ENCODE measurements at places on chromosomes 6 and 20.

GRCh38 chr6:97422171-97422570 is 139.2 kb upstream of the MMS22L start:
- H3K36me3 ChIP-seq, result no peaks in the 10 kb centered on the region
- no peaks in the 10 kb centered on the region for H3K27me3 ChIP-seq
- no peak for DNase-seq
- H3K27ac ChIP-seq, result no peak overlapping the region

DNA sequence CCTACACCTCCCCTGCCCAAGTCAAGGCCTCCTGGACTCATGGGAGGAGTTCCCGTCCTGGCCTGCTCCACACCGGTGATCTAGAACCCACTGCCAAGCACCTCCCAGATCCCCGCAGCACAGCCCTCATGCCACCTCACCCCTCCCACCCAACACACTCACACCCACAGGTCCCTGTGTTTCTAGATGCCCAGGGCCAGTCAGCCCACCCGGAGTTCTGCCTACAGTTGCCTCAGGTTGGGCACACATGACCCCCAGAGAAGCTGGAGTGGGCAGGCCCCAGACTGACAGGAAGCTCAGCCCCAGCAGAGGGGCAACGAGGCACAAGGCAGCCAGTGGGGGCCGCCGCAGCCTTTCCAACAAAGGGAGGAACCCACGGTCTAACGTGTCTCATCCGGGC is 29.6 kb downstream of the RRBP1 start:
- no peak overlapping the region for H3K4me3 ChIP-seq
- no peaks in the 10 kb centered on the region for H3K27me3 ChIP-seq
- no peaks in the 10 kb centered on the region for H3K36me3 ChIP-seq
- DNase-seq, result no peak
- H3K27ac ChIP-seq, result no peak overlapping the region

- no peak for DNase-seq
- H3K4me3 ChIP-seq, result no peak overlapping the region
- peaks cover 18% of the 10 kb centered on the region for H3K4me1 ChIP-seq
- no peaks in the 10 kb centered on the region for H3K36me3 ChIP-seq
These were observed 4.7 kb downstream of the GSTA4 start for GRCh38 chr6:52990342-52990741.

DNA sequence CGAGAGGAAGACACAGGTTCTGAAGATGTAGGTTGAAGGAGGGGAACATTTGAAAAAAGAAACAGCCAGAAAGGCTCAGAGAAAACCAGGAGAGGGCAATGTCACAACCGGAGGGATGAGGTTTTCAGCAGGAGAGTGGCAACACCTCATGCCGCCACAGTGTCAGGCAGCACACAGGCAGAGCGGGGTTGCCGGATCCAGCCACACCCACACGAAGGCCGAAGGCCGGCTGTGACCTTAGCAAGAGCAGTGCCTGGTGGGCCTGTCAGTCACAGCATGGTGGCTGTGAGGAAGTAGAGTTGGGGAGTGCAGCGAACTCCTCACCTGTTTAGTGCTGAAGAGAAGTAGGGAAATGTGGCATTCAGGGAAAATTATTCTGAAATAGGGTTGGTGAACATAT is 14.0 kb downstream of the HDDC2 start:
- no peak overlapping the region for H3K27ac ChIP-seq
- H3K4me3 ChIP-seq, result no peak overlapping the region
- no peaks in the 10 kb centered on the region for H3K27me3 ChIP-seq

GRCh38 chr6:98841621-98842341 is 7.4 kb downstream of the POU3F2 start:
- H3K4me1 ChIP-seq, result peaks cover 11% of the 10 kb centered on the region
- no peak for DNase-seq
- no peaks in the 10 kb centered on the region for H3K36me3 ChIP-seq
- no peak overlapping the region for H3K27ac ChIP-seq

DNA sequence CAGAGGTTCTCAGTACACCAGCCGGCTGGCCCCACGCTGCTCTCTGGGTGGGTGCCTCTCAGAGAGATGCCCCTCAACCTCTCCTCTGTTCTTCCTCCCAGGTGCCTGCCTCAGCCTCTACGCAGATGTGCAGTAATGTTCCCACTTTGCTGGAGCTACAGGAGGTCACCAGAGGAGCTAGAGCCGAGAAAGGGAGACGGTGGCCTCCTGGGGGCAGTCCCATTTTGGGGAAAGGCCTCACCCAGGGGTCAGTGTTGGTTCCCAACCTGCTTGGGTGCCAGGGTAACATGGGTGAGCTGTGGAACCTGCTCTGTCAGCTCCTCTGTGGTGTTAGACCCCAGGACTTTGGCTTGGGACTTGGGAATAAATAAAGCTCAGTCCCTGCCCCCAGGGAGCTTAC is 145.3 kb upstream of the MLN start:
- H3K4me3 ChIP-seq, result no peak overlapping the region
- H3K27ac ChIP-seq, result no peak overlapping the region
- H3K27me3 ChIP-seq, result no peaks in the 10 kb centered on the region
- no peaks in the 10 kb centered on the region for H3K4me1 ChIP-seq
- no peaks in the 10 kb centered on the region for H3K36me3 ChIP-seq
- DNase-seq, result peak; percentile 40

DNA sequence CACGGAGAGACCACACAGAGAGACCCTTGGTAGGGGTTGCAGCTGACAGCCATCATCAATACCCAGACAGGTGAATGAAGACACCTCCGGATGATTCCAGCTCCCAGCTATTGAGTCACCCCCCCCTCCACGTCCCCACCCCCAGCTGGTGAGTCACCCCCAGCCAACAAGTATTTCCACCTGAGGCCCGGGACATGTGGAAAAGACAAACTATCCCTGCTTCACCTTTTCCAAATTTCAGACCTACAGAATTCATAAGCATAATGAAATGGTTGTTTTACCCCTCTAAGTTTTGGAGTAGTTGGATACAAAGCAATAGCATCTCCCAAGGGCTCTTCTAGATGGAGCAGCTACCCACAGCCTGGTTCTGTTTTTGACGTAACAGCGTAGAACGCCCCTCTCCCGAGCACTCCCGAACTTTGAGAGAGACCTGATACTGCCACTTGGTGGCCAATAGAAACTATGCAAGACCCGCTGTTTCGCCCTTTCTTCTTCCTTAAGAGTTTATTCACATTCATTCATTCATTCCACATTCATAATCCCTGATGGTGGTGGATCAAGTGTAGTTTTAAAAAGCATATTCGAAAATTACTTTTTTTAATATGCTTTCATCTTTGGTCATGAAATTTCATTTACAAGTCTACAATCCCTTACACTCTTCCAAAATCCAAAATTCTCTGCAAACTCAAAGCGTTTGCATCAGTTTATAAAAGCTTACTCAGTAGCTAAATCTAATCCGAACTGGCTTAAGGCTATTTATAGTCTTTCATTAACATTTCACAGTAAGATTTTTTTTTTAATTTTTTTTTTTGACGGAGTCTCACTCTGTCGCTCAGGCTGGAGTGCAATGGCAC is 15.1 kb upstream of the PPP1R16B start:
- no peaks in the 10 kb centered on the region for H3K4me1 ChIP-seq
- no peaks in the 10 kb centered on the region for H3K36me3 ChIP-seq
- H3K27ac ChIP-seq, result no peak overlapping the region
- H3K27me3 ChIP-seq, result no peaks in the 10 kb centered on the region

GRCh38 chr6:104522533-104522932 is 337.2 kb downstream of the HACE1 start:
- peaks cover 3% of the 10 kb centered on the region for H3K27me3 ChIP-seq
- H3K36me3 ChIP-seq, result no peaks in the 10 kb centered on the region
- H3K4me1 ChIP-seq, result peaks cover 4% of the 10 kb centered on the region

- H3K4me3 ChIP-seq, result no peak overlapping the region
- H3K36me3 ChIP-seq, result no peaks in the 10 kb centered on the region
- H3K27ac ChIP-seq, result no peak overlapping the region
These were observed 50.1 kb downstream of the SDHAF4 start for GRCh38 chr6:70616728-70617260.

DNA sequence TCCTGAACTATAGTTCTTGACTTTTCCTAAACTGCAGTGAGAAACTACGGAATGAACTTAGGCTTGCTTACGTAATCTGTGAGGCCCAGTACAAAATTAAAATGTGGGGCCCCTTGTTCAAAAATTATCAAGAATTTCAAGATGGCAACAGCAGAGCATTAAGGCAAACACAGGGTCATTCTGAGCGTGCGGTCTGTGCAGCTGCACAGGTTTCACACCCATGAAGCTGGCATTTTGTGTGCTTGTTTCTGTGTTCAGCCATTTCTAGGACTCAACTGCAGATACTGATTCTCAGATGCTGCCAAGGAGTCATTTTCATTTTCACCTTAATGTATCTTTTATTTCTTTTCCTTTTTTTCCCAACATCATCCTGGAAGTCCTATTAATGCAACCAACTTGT is 49.6 kb upstream of the HBS1L start:
- no peaks in the 10 kb centered on the region for H3K4me1 ChIP-seq
- H3K27me3 ChIP-seq, result no peaks in the 10 kb centered on the region
- DNase-seq, result no peak
- no peaks in the 10 kb centered on the region for H3K36me3 ChIP-seq
- H3K4me3 ChIP-seq, result no peak overlapping the region

DNA sequence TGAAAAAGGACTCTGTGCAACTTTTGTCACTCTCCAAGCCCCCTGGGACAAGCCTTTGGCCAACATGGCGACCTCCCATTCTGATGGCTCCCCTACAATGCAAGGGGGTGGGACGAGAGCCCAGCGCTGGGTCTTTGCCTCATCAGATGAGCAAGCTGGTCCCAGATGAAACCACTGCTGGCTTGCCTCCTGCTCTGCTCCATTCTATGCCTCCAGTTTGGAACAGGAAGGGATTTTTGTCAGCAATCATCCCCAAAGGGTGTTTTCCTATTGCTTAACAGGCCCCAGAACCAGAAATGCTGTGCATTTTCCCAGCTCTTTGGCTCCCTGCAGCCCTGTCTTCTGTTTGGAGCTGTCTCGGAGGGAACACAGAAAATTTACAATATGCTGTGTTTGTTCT is 412.7 kb downstream of the MAFB start:
- H3K4me1 ChIP-seq, result peaks cover 13% of the 10 kb centered on the region
- no peak overlapping the region for H3K27ac ChIP-seq
- no peaks in the 10 kb centered on the region for H3K27me3 ChIP-seq
- no peak for DNase-seq
- no peaks in the 10 kb centered on the region for H3K36me3 ChIP-seq

- H3K27me3 ChIP-seq, result no peaks in the 10 kb centered on the region
- no peaks in the 10 kb centered on the region for H3K4me1 ChIP-seq
- no peak for DNase-seq
- no peak overlapping the region for H3K27ac ChIP-seq
- H3K36me3 ChIP-seq, result no peaks in the 10 kb centered on the region
These were observed 75.9 kb upstream of the HDDC2 start for GRCh38 chr6:125377621-125378020.

DNA sequence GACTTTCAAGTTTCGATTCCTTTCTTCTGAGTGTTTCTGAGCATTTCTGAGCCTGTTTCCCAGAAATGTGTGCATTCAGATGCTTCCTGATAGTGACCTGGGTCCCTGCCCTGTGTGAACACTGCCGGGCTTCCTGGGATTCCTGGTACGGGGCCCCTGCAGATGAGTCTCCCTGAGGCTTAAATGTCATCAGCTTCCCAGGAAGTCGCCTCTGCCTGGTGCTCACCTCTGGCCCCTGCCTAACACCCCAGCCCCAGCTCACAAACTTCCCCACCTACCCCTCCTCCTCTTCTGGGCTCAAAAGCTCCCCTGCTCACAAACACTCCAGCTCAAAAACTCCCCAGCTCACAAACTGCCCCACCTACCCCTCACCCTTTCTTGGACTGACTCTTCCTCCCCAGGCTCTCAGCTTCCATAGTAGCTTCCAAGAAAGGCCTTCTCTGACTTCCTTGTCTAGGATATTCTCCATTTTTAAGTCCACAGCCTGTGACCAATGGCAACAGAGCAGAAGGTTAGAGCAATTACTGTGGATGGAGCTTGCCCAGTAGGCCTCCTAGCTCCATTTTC is 42.0 kb downstream of the TGM2 start:
- H3K4me3 ChIP-seq, result no peak overlapping the region
- H3K4me1 ChIP-seq, result peaks cover 30% of the 10 kb centered on the region
- no peaks in the 10 kb centered on the region for H3K27me3 ChIP-seq
- peak overlapping the region; percentile 61 for H3K27ac ChIP-seq
- no peak for DNase-seq
- no peaks in the 10 kb centered on the region for H3K36me3 ChIP-seq

GRCh38 chr6:20440296-20440695 is 38.6 kb downstream of the E2F3 start:
- H3K27ac ChIP-seq, result peak overlapping the region; percentile 77
- H3K4me3 ChIP-seq, result no peak overlapping the region
- H3K36me3 ChIP-seq, result no peaks in the 10 kb centered on the region

DNA sequence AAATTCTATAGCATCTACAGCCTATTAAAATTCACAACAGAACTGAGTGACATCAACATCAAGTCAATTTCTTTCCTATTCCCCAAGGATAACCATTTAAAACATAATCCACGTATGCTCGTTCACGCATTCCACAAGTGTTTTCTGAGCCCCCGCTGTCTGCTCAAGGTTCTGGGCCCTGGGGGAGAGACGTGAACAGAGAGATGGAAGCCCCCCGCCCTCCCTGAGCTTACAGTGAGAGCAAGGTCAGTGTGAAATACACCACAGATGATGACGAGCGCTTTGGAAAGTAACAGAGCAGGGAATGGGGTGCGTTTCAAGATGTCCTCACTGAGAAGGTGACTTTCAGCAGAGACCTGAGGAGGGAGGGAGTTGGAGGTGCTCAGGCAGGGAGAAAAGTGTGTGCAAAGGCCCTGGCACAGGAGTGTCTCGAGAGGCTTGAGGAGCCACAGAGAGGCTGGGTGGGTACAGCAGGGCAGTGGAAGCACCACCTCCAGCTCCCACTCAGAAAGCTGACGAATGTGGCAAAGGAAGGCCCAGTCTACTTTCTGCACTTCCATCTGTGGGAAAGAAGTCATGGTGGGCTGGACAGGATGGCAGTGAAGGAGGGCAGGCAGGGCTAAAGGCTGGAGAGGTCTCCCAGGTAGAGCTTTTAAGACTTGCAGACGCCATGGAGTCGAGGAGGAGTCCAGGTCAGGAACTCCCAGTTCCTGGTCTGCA is 88.3 kb downstream of the DLL1 start:
- DNase-seq, result no peak
- H3K4me3 ChIP-seq, result no peak overlapping the region
- no peaks in the 10 kb centered on the region for H3K27me3 ChIP-seq
- no peak overlapping the region for H3K27ac ChIP-seq
- H3K4me1 ChIP-seq, result no peaks in the 10 kb centered on the region

DNA sequence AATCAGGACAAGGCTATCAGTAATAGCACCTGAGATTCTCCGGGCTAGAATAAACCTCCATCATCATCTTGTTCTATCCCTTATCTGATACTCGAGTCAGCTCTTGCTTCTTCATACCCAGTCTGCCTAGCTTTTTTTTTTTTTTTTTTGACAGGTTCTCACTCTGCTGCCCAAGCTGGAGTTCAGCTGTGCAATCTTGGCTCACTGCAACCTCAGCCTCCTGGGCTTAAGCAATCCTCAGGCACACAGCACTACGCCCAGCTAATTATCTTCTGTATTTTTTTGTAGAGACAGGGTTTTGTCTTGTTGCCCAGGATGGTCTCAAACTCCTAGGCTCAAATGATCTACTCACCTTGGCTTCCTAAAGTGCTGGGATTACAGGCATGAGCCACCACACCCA is 19.5 kb downstream of the SRSF6 start:
- H3K27ac ChIP-seq, result no peak overlapping the region
- H3K4me3 ChIP-seq, result no peak overlapping the region
- no peaks in the 10 kb centered on the region for H3K36me3 ChIP-seq
- no peaks in the 10 kb centered on the region for H3K27me3 ChIP-seq
- DNase-seq, result no peak
